ENCODE measurements at places on chromosomes 11 and 22.

DNA sequence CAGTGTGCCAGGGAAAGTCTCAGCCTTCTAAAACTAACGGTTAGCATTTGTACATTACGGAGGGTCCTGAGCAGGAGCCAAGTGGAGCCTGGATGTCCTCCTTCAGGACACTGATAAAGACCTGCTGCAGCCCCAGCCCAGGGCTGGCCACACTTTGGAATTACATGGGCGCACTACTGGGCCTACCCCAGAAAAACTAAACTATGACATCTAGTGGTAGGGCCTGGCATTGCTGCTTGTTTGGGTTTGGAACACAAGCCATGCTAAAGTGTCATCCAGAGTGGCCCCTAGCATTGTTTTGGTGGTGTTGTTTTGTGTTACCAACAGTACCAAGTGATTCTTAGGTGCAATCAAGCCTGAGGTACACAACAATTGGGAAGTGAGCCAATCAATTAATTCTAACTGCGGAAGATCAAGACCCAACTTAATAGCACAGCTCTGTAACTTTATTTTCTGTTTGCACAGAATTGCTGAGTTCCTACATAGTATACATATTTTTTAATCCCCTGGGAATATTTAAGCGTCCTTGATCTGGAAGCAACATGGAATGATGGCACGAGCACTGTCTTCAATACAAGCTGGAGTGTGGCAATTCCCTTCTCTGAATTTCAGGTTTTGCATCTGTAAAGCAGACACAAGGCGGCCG, 340.7 kb downstream of the LARGE1 start:
- no peak for DNase-seq

DNA sequence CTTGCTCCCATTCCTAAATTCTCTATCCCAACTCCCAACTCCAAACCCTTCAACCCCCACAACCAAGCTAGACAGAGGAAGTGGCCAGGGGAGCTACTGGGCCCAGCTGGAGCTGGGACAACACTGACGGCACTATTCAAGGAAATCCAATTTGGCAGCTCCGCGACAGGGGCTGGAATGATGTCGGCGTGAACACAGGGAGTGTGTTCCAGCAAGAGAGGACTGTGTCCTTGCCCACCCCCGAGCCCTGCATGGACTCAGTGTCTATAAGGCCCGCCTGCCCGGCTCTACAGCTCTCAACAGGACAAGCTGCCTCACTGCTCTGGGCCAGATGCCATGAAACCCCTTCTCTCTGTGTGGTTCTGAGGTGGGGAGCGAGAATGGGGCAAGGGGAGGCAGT, 11.3 kb downstream of the PCSK7 start:
- no peak for DNase-seq

- DNase-seq = no peak
These were observed 18.6 kb downstream of the POLR3H start for GRCh38 chr22:41525450-41526225.

DNA sequence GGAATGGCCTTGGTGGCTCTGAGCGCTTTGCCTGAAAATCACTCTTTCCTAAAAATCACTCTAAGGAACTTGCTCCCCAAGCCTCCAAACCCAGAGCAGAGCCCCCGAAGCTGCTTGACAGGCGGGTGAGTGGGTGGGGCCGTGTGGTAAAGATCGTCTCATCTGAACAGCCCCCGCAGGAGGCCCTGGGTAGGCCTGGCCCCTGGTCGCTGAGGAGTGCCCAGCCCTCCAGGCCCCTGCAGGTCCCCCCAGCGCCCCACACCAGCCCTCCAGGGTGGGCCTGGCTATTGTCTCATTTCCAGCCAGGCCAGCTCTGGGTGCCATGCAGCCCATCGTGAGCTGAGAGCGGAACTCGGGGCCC, 17.2 kb upstream of the PIM3 start:
- no peak for DNase-seq

- no peak for DNase-seq
These were observed 83.9 kb upstream of the MTNR1B start for GRCh38 chr11:92885600-92885999.

- DNase-seq = no peak
These were observed 373.2 kb downstream of the DDX10 start for GRCh38 chr11:109037856-109038780.

GRCh38 chr11:47964546-47964945, 15.8 kb upstream of the PTPRJ start:
- DNase-seq = no peak

DNA sequence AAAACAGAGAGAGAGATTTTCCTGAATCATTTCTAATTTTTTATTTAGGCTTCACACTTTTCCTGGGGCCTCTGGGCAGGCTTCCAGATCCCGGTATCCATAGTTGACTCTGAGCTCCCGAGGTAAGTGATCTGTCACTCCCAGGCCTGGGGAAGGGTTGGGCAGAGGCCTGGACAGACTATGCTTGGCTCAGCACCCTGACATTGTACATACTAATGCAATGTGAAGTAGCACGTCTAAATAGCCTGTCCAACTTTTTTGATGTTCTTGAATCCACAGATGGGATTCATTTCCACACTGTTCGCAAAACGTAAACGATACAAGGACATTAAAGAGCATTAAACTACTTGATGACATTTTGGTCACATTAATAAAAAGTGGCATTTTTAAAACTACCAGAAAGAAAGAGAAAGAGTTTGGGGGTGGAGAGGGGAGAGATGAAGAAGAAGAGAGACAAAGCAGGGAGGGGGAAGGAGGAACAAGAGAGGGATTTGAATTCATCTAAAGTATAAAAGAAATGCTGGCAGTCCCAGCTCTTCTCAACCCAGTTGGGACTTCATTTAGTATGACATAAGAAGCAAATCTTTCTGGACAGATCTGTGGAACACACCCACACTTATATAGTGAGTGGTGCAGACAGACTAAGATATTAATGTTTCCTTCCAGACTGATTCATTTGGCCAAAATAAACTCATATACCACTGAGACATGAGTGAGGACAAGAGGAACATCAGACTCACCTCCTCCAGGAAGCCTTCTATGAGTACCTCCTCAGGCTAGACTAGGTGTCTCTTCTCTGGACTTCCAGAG, 514.2 kb downstream of the SOX6 start:
- no peak for DNase-seq

DNA sequence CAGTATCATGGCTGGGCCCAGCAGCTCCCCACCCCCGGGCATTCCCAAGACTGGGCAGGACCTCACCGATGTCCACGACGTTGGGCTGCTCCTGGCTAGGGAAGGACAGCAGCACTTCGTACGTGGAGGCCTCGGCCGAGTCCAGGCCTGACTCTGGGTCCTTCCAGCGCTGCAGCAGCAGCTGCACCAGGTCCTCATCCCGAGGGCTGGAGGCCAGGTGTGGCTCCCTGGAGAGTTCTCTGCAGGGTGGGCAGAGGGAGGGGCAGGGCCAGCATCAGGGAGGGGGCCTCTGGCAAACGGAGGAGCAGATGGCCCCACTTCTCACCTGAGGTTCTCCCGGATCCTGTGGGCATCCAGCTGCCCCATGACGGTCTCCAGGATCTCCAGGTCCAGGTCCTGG, 341 bp downstream of the NAALADL1 start:
- no peak for DNase-seq

Data from PC-9 (cell line).